Transverse colon (tissue), 4 donors: ENCODE measurements at places on chromosomes 7 and 10.

DNA sequence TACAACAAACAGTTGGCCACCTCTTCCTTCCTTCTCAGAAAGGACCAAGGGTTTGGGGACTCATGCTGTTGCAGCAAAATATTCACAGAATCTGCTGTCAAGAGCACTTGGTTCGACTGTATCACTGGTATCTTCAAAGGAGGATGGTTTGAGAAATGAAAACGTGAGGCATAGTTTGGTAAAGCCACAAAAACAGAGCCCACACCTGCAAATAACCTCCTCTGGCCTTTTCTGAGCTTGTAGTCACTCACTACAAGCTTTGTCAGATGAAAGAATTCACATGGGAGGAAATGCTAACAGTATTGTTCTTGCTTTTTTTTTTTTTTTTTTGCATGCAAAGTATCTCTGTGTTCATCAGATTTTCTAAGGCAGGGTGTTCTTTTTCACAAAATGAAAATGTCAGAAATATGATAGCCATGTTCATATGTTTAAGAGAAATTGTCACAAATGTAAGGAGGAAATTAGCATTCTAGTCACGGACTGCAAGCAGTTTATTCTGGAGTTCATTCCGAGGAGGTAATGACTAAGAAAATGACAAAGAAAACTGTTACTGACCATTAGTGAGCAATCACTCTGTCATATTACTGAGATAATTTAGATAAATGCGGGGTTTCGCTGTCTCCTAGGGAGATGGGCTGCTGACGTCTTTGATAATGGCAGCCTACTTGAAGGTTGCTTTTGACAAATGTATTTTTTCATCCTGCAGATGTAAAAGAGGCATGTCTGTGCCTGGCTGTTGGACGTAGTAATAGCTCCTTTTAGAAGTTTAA is 117.8 kb upstream of the MYO3A start:
- DNase-seq = no peak

DNA sequence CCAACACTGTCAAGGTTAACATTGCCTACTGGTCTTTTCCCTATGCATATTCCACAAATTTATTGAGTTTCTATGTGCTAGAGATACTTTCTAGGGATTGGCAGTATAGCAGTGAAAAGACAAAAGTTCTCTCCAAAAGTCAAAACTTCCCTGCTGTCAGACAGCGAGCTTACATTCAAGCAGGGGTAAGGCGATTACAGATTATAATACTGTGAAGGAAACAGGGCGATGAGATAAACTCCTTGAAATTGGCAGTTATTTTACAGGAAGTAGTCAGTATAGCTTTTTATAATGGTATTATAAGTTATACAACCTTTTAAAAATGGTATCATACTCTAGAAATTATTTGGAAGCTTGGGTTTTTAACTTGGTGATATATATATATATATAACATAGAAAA is 9.9 kb downstream of the VPS50 start:
- no peak for DNase-seq

DNA sequence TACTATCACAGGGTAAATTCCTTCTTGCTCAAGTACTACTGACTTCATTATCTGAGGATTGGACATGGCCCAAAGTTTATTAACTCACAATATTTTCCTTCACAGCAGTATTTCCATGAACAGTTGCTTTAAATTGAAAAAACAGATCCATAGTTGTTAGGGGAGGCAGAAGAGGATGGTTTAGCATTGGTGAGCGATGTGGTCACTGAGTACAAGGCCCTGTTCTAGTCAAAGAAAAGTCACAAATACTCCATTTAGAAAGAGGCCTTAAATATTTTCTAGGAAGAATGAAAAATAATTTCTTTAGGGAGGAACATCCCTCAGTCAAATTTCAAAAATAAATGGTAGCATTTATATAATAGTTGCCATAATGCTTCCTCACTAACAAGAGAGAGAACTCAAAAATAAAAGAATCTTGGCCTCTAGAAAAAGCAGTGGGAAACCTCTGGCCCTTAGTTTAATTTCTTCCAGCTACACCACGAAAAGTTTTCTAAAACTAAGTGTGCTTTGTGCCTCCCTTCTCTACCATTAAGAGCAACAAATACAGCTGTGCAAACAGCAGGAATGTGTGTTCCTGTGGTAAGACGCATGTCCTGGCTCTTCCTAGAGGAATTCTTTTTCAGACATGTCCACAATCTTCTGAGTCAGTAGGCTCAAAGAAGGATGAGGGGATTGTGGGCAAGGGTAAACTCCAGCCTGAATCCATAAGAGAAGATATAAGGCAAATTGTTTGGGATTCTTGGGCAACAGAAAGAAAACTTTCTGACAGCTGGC is 105.7 kb downstream of the HOXA1 start:
- DNase-seq = no peak

DNA sequence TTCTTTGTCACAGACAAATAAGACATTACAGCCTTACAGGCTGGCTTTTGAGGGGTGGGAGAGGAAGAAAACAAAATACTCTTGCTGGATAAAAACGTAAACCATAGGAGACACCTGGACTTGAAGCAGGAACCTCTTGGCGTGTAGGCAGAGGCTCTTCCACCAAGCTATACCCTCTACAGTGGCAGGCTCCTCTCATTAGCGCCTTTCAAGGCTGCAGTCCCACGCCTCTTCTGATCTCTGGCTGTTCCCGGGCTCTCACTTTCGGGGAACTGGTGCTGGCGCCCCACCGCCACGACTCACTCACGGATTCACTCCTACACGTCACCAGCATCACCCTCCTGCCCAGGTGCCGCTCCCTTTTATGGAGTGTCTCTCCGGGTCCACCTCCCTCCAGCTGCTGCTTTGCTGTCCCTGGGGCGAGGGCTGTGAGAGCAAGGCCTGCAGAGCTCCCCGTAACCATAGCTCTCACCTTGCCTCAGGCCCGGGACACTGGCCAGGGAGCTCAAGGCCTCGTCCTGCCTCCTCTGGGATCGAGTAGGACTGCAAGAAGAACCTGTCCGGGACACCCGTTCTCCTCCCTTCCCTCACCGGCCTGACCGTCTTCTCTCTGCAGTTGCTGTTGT is 62.6 kb downstream of the ZNF777 start:
- DNase-seq = no peak

DNA sequence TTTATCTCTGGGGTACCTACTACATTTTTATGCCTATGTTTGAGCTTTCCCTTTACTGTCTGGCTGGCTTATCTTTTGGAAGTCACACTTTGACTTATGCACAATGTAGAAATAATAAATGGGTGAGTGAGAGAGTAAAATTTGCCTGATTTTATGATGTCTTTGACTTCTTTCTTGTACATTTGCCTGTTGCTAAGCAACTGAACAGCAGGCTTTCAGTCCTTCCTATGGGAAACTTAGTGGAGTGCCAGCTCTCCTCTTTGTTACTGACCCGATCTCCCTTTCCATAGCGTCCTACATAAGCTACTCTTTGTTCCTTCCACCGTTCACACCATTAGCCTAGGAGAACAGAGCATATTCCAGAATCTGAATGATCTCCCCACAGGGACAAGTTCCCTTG is 4.2 kb downstream of the TAS2R60 start:
- DNase-seq = no peak

- no peak for DNase-seq
Measured at GRCh38 chr10:98611436-98611835, 164.7 kb upstream of the HPS1 start.

DNA sequence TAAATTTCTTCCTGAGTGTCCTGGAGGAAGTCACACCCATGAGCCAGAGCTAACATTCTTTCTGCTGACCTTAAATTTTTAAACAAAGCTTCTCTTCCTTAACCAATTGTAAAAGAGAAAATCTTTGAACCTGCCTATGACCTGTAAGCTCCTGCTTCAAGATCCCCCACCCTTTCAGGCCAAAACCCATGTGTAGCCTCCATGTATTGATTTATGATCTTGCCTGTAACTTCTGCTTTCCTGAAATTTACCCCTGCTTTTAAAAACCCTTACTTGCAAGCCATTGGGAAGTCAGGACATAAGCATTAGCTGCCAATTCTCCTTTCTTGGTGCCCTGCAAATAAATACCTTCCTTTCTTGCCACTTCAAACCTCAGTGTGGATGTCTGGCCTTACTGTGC is 68.5 kb upstream of the HECTD2 start:
- no peak for DNase-seq

- no peak for DNase-seq
Measured at GRCh38 chr10:11602919-11603523, 8.4 kb downstream of the USP6NL start.

DNA sequence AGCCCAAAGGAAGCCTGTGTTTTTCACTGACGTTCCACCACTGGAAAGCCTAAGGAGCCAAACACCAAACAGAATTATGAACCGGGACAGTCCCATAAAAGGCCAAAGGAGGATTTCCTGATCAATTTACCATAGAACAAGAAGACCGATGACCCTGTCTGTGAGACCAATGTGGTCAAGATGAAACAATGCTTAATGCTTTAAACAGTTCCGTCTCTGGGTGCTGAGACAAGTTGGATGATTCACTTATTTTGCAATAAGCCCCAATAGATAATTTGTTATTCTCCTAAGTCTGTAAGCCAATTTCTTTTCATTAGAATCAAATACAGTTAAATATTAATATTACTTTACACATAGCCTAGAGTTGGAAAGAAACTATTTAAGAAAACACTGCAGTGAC is 134.9 kb downstream of the MICU1 start:
- no peak for DNase-seq

GRCh38 chr7:142954680-142955268 is 7.4 kb downstream of the KEL start:
- no peak for DNase-seq

GRCh38 chr10:76337641-76338040 is 906.2 kb downstream of the LRMDA start:
- DNase-seq = no peak

DNA sequence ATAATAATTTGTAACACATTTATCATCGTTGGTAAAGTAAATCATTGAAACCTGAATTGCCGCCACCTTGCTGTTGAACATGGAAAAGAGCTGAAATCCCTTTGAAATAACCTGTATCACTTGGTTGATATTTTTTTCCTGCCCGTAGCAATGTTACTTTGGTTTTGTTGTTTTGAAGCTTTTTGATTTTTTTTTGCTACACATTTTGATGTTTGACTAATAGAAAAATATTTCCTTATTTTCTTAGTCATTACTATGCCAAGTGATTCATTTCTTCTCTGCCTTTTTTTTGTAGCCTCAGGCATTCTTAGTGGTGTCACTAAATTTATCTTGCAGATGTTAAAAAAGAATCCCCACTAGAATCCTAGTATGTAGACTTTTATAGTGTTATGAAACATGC is 235.1 kb upstream of the MEOX2 start:
- no peak for DNase-seq

- DNase-seq = no peak
Measured at GRCh38 chr7:123231021-123232000, 31.5 kb upstream of the SLC13A1 start.

DNA sequence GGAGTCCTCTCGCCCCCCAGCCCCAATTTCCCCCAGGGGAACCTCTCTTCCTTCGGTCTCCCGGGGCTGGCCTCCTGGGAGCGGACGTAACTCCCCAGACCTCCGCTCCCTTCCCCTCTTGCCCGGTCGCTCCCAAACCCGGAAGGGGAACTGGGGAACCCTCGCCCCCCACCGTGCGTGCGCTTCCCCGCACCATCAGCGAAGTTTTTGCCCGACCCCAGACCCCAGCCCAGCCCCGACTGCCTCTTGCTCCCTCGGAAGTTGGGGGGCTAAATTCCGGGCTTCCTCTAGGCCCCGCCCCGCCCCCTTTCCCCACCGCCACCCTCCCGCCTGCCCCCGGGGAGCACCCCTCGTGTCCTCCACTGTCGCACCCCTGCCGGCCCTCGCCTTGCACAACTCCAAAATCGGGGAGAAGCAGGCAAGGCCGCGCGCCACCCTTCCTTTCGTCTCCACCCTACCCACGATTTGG is 436 bp downstream of the GNB2 start:
- DNase-seq = peak; percentile 58

DNA sequence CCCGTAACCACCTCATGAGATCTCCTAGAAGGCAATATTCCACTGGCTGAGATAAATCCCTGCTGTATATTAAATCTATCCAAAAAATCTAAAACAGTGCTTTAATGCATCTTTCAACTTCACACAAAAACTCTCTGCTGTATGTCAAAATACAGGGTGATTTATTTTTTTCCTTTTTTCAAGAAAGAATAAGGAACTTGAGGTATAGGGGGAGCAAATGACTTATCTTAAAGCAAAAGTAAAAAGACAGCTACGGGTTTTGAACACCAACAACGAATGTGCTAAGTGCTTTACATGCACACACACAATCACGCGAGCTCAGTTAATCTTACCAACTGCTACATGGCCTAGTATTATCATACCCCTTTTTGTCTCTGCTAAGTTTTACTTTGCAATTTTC is 168.9 kb upstream of the PHF14 start:
- no peak for DNase-seq

DNA sequence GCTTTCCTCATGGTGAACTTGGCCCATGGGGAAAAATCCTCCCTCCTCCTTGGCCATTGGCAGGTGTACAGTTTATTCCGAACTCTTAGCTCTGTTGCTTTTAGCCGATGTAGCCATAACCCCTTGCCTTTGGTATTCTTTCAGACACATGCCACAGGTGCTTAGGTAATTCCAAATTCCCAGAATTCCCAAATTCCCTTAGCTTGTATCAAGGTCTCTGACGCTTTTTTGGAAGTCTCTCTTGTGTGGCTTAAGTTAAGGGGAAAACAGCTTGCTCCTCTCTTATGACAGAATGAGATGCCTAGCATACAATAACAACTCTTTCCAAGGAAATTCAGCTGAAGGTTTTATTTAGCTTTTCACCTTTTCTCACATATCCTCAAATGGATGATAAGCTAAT is 68.0 kb downstream of the SUGCT start:
- DNase-seq = no peak

DNA sequence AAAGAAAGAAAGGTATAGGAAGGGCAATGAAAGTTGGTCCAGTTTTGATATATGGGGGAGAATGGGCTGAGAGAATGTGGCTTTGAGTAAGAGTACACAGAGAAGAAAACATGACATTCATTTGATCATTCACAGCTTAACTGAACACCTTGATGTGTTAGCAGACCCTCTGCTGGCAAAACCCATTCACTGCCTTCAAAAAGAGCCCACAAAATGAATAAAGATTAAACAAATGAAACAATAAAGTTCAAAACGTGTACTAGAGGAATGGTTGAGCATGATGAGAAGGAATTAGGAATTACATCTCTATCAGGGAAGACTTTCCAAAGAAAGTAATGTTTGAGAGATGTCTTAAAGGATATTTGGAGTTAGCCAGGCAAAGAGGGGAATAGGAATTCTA is 2.1 kb downstream of the WEE2 start:
- DNase-seq = no peak
